ENCODE measurements at places on chromosomes 2 and 18.

DNA sequence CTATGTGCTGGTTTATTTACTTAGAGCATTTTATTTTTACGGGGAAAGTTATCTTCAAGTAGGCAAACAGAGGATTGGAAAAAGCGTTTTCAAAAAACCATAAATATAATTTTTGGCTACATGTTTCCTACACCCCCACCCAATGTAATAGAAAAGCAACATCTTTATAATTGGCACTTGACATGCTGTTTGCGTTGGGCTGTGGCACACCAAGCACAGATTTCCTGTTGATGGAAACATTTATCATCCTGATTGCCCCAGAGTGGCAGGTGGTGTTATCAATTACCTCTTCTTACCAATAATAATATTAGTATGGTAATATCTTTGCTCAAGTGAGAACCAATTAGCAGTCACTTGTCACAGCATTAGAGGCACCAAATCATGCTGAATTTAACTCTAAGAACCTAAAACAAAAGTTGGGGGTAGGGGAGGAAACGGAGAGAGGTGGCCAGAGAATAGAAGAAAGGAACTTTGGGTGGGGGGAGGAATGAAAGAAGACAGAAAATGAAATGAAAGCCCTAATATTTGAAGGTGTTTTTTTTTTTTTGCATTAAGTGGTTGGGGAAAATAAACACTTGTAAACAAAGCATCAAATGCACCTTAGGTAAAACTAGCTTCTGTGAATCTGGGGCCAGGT is 3.8 kb upstream of the SALL3 start:
- DNase-seq, result no peak

GRCh38 chr2:6933911-6934310 is 16.7 kb downstream of the RNF144A start:
- DNase-seq, result no peak

DNA sequence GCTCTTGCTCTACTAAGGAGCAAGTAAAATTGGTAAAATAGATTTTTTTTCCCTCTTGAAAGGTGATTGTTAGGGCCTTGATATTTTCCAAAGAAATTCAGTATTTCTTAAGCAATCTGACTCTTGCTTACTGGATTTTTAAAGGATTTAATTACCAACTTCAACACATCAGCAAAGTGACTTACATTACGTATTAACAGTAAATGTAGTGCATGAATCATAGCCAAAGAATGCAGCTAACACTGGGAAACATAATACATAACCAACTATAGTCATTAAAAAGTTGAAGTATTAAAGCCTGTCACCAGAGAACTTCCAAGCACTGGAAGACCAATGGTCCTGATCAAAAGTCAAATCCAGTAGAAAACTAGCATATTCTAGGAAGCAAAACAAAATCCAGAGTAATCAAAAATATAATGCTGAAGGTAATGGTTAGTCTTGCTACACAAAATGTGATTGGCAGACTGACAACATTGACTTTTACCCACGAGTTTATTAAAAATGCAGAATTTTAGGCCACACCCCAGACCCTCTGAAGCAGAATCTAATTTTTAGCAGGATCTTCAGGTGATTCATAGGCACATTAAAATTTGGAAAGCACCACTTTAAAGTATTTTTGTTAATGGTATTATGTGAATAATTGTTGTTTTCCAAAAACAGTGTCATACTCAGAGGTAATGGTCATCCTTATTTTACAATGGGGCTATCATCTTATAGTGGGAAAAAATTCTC is 31.8 kb upstream of the CAVIN2 start:
- DNase-seq, result no peak

GRCh38 chr2:47022186-47022765 is 106.7 kb upstream of the MCFD2 start:
- DNase-seq, result no peak

DNA sequence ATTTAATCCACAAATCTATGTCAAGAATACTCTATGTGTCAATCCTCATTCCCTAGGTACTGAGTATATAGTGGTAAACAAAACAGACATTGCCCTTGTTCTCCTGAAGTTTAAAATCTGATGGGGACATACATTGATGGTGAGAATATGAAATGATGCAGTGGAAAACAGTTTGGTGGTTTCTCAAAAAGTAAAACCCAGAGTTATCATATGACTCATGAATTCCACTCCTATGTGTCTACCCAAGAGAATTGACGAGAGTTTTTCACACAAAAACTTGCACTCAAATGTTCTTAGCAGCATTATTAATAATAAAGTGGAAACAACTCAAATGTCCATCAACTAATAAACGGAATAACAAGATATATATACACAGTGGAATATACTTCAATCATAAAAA is 586.7 kb downstream of the CCDC85A start:
- DNase-seq, result no peak

DNA sequence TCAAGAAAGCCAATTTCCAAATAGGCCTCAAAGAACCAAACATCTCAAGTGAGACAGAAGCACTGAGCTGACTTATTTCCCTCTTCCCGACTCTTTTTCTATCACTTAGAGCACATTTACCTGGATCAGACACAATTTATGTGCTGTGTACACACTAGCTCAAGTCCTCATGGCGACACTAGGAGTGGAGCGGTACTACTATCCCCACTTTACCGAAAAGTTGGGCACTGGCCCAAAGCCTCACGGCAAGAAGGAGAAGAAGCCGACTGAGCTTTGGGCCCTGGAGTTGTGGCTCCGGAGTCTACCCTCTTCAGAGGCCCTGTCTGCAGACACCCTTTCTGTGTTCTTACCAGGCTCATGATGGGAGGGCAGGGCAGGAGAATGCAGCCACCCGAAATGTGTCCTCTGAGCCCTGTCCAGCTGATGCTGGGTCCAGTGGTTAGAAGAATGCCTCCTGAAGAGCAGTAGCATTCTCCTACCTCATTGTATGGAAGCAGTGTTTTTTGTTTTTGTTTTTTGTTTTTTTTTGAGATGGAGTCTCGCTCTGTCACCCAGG is 91.7 kb upstream of the CNGA3 start:
- DNase-seq, result no peak

DNA sequence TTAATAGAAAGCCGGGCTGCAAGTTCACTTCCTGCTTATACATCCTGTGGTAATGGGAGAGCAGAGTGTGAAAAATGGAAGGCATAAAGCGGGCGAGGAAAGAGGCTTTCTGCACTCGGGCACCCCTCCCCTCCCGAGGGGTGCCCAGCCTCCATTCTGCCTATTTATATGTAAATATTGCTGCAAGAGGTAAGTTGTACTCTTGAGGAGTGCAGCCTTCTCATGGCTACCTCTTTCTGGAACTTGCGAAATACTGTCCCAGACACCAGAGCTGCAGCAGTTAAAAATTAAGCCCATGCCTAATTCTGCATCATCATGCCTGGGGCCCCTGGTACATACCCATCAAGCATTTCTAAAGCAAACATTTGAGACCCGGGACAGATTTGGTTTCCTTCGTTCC is 156.0 kb downstream of the GBX2 start:
- peak; percentile 45 for DNase-seq

- DNase-seq, result no peak
Observed at GRCh38 chr2:241817126-241817820, 8.3 kb downstream of the NEU4 start.

DNA sequence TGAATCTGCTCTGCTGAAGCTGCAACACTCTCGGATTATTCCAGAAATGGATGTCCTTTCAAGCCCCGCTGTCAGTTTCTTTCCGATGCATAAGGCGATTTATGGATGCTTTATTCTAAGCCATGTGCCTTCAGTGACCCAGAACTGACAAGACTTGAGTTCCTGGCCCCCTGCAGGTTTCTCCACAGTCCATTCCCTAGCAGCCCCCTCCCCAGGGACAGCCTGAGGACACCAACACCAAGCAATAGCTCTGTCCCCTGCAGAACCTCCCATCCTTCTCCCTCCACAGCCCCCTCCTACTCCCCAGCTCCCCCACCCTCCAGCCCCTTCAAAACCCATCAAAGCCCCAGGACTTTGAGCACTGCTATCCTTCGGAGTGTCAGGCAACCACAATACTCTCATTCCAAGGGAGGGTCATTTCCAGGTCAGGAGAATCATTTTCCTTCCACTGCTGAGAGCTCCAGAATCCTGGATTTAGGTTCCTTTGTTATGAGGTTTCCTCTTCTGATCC is 24.6 kb upstream of the SPP2 start:
- DNase-seq, result no peak

DNA sequence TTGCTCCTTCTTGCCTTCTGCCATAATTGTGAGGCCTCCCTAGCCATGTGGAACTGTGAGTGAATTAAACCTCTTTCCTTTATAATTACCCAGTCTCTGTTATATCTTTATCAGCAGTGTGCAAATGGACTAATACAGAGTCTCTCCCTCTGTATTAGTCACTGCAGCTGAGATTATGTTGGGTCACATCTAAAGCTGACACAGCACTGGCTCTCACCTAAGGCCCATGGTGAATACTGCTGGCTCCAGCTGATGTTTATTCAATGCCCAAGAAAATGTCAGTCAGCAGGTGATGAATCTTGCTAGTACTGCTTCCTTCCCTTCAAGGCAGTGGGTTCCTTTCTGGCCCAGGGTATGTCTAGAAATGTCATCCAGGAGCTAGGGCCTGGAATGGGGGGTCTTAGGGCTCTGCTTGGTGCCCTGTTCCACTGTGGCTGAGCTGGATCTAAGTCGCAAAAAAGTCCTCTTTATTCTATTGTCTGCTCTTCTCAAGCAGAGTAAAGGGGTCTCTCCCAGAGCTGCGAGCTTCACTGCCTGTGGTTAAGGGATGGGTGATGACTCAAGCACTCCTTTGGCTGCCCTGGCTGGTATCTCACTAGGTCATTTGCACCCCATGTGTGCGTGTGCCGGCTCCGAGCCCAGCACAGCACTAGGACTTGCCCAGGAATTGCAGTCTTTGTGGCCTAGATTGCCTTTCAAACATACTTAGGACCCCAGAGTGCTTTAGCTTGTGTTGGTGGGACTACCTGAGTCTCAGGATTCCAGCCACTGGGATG is 29.9 kb downstream of the PPP1R1C start:
- DNase-seq, result no peak

DNA sequence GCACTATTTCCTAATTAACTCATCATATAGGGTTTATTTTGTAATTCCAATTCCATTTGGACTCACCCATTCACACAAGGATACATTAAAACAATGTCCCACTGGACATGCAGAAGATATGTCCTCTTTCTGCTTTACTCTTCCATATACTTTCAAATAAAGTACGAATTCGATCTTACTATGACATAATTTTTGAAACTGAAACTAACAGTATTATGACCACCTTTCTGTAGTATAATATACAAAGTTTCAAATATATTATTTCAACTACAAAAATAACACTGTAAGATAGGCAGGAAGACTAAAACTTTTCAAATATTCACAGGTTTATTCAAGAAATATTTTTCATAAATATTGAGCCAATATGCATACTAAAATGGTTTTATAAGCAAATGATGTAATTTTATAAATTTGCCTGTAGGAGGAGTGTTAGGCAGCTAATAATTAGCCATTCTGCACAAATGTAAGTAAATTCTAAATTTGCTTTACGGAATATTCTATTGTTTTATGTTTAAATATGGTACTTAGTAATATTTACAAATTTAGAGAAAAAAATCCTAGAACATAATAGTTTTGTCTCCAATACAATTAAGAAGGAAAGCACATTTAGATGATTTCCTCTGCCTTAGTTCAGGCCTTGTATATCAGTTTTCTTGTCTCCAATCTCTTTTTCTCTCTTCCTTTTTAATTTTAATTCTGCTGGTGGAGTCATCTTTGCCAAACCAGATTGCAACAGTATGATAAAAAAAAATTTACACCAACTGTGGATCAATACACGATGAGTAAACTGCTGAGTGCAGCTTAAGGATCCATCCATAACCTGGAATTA is 85.9 kb downstream of the CERKL start:
- DNase-seq, result no peak

DNA sequence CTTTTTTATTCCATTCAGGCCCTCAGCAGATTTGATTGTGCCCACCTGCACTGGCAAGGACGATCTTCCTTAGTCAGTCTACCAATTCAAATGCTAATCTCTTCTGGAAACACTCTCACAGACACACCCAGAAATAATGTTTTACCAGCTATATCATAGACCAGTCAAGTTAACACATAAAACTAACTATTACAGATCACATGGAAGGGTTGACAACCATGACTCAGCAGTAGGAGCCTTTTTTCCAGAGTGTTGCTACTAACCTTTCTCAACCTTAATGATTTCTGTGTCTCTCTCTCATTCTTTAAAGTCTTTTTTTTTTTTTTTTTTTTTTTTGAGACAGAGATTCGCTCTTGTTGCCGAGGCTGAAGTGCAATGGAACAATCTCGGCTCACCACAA is 143.5 kb upstream of the MSH6 start:
- DNase-seq, result no peak

- DNase-seq, result no peak
Observed at GRCh38 chr2:241968417-241968816, 98.9 kb downstream of the RTP5 start.

GRCh38 chr18:44186001-44186400 is 494.7 kb upstream of the SETBP1 start:
- no peak for DNase-seq

GRCh38 chr2:111930875-111931274 is 32.5 kb downstream of the MERTK start:
- DNase-seq, result no peak

GRCh38 chr2:171227066-171227782 is 66.5 kb upstream of the TLK1 start:
- no peak for DNase-seq

DNA sequence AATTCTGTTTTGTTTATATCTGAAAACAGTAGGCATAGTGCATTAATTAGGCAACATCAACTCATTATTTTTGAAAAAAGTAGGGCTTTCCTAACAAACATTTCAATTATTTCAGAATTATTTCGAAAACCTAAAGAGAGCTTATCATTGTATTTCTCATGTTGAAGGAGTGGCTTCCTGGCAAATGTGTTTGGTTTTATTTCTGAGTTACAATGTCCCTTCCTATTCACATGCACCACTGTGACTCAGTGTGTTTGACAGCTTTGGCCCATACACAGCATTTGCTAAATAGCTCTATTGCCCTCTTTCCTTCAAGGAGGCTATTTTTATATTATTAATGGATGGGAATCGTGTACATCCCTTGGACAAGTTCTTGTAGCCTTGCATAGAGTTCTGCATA is 205.9 kb downstream of the PTGR3 start:
- DNase-seq, result no peak

- no peak for DNase-seq
Observed at GRCh38 chr2:218881744-218882460, 1.2 kb downstream of the WNT10A start.

DNA sequence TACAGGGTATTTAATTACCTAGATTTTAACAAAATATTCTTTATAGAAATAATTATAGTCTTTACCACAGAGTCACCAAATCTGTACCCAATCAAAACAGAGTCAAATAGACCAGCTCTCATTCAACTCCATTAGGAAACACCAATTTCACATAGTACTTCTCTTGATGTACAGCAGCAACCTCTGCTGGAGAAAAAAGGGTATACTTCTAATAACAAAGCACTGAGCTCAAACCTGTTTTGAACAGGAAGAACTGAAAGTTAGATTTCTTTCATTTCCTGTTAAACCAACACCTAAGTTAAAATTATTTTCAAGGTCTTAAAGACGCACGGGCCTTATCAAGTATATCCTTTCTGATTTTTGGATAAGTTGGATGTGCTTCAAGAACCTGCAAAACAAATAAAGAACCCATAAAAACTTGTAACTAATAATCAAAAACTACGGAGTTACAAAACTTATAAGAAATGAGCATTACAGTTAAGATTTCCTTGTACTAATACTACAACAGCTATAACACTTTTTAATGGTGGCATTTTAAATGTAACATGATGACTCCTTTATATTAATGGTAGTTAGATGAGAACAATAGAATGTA is 79.0 kb downstream of the TTC21B start:
- DNase-seq, result peak; percentile 42
